Activated naive CD8-positive, alpha-beta T cell treated with anti-CD3 and anti-CD28 coated beads, Interleukin-2, amount 10 ng/mL, durations not matched to agents 7 days and 5 days (primary cell): ENCODE measurements at places on chromosomes 16 and 17. TPM values are rescaled to one million over a fixed set of nuclear protein-coding genes. Genes with fewer than 3 reads are reported as not detected.

- peaks cover 5% of the 10 kb centered on the region for H3K27me3 ChIP-seq
- H3K27ac ChIP-seq = peak overlapping the region; percentile 84
- no peaks in the 10 kb centered on the region for H3K36me3 ChIP-seq
- DNase-seq = no peak
Measured at GRCh38 chr16:380762-381011, 1.1 kb downstream of the PGAP6 start.

- no peak overlapping the region for H3K27ac ChIP-seq
- peaks cover 10% of the 10 kb centered on the region for H3K36me3 ChIP-seq
- peaks cover 2% of the 10 kb centered on the region for H3K27me3 ChIP-seq
- no peak for DNase-seq
Measured at GRCh38 chr17:40511667-40512220, 10.3 kb upstream of the TNS4 start.

GRCh38 chr17:28550858-28551257, 1.6 kb downstream of the UNC119 start:
- H3K27ac ChIP-seq = peak overlapping the region; percentile 92
- no peaks in the 10 kb centered on the region for H3K27me3 ChIP-seq
- DNase-seq = no peak
- peaks cover 46% of the 10 kb centered on the region for H3K4me1 ChIP-seq

DNA sequence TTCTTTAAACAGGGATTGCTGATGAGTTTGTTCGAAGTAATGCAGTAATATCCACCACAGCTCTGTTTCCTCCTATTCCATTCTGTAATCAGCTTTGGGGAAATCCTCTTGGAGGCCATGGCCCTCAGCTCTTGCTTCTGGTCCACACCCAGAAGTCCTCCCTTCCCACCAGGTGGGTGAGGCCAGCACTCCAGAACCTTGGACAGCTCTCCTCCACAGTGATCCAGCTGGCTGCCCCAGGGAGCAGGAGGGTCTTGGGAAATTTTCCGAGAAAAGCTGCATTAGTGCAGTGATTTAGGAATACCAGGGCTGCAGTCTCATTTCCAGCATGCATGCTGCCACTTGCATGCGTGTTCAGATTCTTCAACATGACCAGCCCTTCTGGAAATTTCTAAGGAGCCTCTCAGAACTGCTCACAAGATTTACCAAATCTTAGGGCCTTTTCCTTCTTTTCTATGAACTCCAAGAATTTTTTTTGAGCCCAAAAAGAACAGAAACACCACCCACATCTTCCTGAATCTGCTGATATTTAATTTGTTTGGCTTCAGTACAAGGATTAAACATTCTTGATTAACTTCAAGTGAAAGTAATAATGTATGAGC, 4.2 kb downstream of the SMPD3 start:
- peaks cover 7% of the 10 kb centered on the region for H3K4me1 ChIP-seq
- H3K27me3 ChIP-seq = peaks cover 53% of the 10 kb centered on the region
- no peak overlapping the region for H3K4me3 ChIP-seq
- H3K27ac ChIP-seq = no peak overlapping the region
- no peak for DNase-seq
- no peaks in the 10 kb centered on the region for H3K36me3 ChIP-seq

GRCh38 chr17:30926516-30926915, 4.8 kb downstream of the ADAP2 start:
- H3K4me3 ChIP-seq = no peak overlapping the region
- H3K36me3 ChIP-seq = no peaks in the 10 kb centered on the region
- no peak for DNase-seq
- H3K27ac ChIP-seq = no peak overlapping the region
- peaks cover 48% of the 10 kb centered on the region for H3K27me3 ChIP-seq
- peaks cover 5% of the 10 kb centered on the region for H3K4me1 ChIP-seq

GRCh38 chr16:66026211-66026610, 340.3 kb upstream of the CDH5 start:
- no peak overlapping the region for H3K4me3 ChIP-seq
- no peaks in the 10 kb centered on the region for H3K4me1 ChIP-seq
- no peaks in the 10 kb centered on the region for H3K36me3 ChIP-seq

DNA sequence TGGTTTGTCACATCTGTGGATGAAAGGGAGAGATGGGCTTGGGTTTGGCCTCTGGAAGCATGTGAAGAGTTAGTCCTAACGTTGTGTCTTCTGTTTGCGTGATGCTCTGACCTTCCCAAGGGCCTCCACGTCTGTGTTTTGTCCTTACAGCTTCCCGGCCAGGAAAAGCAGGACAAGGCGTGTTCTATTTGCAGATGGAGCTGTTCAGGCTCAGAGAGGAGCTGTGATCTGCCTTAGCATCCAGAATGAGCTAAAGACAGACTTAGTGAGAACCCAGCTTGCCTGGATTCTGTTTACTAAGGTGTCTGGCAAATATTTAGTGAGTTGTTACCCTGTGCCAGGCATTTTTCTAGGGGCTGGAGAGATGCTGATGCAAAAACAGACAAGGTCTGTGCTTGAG, 282.1 kb downstream of the CBLN1 start:
- no peak for DNase-seq
- H3K27me3 ChIP-seq = no peaks in the 10 kb centered on the region
- no peak overlapping the region for H3K27ac ChIP-seq
- H3K36me3 ChIP-seq = no peaks in the 10 kb centered on the region
- no peaks in the 10 kb centered on the region for H3K4me1 ChIP-seq

DNA sequence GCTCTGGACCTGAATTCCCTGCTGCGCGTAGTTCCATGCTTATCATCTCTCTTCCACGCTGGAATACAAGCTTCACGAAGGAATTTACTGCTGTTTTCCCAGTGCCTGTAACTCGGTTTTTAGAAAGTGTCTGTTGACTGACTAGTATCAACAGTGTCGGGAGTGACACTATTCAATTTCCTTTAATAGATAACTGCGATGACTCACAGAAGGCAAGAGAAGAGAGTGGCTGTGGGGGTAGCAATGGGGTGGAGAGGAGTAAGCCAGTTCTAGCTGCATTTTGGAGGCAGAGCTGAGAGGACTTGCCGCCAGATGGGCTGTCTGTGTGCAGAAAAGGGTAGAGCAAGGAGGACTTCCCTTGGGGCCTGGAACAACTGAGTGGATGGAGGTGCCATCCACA, 25.2 kb downstream of the B4GALNT2 start:
- DNase-seq = no peak
- H3K27ac ChIP-seq = no peak overlapping the region
- no peaks in the 10 kb centered on the region for H3K36me3 ChIP-seq
- H3K4me1 ChIP-seq = no peaks in the 10 kb centered on the region

DNA sequence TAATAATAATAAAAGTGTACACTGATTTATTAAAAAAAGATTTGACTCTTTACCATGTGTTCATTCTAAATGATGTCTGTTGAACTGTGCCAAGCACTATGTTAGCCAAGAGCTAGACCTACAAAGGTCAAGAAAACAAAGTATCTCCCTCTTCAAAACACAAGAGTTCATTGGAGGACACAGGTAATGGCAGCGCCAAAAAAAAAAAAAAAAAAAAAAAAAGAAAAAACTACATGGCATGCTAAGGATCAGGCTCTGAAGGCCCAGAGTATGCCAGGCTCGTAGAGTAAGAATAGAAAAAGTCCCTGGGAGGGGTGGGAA, 35.2 kb downstream of the CYTH1 start:
- no peak for DNase-seq
- peaks cover 7% of the 10 kb centered on the region for H3K36me3 ChIP-seq
- peak overlapping the region; percentile 93 for H3K27ac ChIP-seq
- peaks cover 77% of the 10 kb centered on the region for H3K4me1 ChIP-seq
- H3K27me3 ChIP-seq = no peaks in the 10 kb centered on the region

Gene NAE1
- total RNA-seq = 77.0 TPM

Gene TRAF7
- total RNA-seq = 51.8 TPM

Gene FOXN1
- not detected for total RNA-seq

Gene KRTAP9-3
- not detected for total RNA-seq

Gene CHD9NB
- 0.17 TPM for total RNA-seq

Gene ITGB4
- 1.0 TPM for total RNA-seq

Gene MMP2
- total RNA-seq = 0.28 TPM

Gene WNT3
- total RNA-seq = not detected
